ENCODE measurements at places on chromosomes 6 and 20.

DNA sequence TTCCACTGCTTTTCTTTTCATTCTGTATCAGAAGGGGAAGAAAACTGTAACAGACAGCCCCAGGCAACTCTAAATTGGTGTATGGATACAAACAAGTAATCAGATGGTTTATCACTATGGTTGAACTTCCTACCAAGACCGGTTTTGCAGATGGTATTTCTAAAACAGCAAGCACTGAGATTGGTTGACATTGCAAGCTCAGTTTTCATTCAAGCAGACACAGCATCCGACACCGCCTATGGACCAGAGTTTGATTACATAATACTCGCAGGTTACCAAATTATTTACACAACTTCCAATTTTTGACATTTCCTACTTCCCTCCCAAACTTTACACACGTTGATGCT, 209.9 kb downstream of the ALDH8A1 start:
- DNase-seq, result no peak

- no peak for DNase-seq
Observed at GRCh38 chr6:33120001-33120400, 44.2 kb downstream of the HLA-DPB1 start.

GRCh38 chr6:39790772-39791171, 1.4 kb upstream of the DAAM2 start:
- no peak for DNase-seq

DNA sequence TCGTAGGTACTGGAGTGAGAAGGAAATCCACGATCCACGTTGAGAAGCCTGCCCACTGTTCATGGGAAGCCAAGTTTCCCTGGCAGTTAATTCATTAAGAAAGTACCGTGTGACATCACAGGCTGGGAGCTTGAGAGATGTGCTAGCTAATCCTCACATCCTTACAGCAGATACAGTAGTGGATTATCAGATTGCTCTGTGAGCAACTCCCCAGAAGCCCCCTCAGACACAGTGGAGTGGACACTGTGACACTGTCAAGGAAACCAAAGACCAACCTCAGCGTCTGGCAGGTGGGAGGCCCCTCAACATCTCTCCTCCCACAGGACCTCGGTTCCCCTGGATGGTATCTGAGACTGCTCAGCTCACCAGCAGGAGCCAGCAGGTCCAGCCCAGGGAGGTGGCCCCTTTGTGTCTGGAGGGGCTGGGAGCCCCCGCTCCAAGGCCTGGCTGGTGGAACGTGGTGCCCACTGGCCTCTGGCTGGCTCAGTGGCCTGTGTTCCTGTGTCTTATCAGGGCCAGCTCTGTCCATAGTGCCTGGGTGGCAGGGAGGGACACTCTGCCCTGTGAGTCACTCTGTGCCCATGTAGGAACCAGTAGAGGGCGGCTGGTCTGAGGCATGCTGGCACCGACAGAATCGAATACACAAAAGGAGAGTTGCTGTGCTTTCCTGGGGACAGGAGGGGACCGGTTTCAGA, 7.2 kb downstream of the PYGB start:
- no peak for DNase-seq

DNA sequence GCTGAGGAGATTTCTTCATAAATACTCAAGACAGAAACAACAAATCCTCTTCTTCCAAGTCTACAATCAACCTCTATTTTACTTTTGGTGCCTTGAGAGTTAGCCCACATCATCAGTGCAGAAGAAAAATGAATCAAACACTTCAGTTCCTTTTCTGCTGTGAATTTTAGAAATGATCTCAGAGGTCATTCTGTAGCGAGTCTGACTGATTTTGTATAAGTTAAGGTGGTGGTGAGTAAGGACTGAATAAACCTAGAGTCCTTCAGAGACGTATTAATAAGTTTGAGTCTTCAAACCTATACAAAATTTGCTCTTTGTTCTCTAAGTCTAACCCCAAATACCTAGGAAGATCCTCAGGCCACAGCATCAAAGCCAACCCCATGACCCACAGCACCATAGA, 33.1 kb upstream of the NT5E start:
- DNase-seq, result no peak

DNA sequence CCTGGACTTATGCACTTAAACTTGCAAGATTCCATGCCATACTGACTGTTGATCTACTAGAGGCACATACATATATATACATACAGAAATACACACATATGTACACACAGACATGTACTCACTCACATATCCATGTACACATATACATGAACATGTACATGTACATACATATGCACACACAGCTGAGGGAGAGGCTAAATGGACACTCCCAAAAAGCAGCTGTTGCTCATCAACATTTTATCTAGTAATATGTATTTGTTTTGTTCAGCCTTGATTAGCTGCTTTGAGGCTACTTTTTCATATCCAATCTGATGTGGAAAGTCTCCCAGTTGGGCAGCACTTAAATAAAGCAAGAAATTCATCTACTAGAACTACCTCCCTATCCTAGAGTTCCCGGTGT, 33.7 kb upstream of the FBXL4 start:
- DNase-seq, result no peak

GRCh38 chr20:51807720-51808250, 5.5 kb upstream of the SALL4 start:
- no peak for DNase-seq

GRCh38 chr6:146551545-146551944, 7.9 kb downstream of the RAB32 start:
- DNase-seq, result no peak

DNA sequence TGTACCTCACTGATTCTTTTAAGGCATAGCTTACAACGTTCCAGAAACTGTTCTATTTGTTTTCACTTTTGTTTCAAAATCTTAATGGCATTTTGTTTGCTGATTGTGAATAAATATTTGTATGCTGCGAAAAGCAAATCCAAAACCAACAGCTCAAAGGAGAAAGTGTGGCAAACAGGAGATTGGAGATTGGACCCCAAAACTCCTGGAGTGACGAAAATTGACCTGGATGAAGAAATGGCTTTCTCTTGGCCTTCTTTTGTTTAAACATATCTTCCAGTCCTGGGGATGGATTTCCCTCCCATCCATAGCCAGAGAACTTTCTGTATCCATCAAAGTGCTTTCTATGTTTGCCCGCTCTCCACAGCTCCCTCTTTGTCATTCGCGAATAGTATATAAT, 2.8 kb upstream of the CTCFL start:
- no peak for DNase-seq

- no peak for DNase-seq
Observed at GRCh38 chr6:28747083-28747630, 176.6 kb downstream of the TRIM27 start.

DNA sequence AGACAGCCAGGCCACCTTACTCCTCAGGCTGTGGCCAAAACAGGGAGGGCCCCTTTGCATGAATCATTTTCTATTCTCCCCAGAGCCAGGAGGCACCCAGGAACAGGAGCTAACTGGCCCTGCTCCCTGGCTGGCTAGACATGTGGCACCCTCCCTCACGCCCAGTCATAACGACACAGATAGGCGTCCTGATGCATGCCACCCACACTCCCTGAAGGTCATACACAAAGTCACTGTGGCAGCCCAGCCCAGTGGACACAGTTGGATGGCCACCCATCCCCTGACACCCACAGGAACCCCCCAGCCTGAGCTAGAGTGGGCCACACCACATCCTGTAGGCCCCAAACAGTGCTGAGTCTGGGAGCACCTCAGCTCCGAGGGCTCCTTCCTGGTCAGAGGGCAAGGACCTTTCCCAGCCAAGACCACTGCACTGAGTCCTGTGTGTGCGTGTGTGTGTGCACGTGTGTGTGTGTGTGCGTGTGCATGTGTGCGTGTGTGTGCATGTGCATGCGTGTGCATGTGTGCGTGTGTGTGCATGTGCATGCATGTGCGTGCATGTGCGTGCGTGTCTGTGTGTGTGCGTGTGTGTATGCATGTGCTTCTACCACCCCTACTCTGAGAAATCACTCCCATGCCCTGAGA, 21.6 kb downstream of the TFEB start:
- DNase-seq, result no peak

DNA sequence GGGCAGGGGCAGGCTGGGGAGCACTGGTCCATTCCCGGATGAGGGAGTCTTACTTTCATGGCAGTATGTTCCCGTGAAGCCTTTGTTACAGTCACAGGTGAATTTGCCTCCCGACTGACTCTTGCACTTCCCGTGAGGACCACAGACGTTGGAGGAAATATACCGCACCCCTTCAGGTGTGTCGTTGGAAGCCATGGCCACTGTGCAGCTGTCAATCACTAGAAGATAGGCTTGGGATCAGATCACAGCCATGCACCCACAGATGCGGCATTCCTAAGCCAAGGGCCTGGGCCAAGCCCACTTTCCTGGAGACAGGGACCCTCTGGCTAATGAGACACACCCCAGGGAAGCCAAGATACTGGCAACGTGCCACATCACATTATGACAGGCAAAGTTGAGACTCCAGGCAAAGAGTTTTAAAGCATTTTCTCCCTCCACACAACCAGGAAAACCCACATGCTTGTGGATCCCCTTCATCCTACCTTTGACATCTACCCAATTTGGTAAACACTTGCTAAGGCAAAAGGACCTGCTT, 26.8 kb downstream of the JAG1 start:
- DNase-seq, result no peak

DNA sequence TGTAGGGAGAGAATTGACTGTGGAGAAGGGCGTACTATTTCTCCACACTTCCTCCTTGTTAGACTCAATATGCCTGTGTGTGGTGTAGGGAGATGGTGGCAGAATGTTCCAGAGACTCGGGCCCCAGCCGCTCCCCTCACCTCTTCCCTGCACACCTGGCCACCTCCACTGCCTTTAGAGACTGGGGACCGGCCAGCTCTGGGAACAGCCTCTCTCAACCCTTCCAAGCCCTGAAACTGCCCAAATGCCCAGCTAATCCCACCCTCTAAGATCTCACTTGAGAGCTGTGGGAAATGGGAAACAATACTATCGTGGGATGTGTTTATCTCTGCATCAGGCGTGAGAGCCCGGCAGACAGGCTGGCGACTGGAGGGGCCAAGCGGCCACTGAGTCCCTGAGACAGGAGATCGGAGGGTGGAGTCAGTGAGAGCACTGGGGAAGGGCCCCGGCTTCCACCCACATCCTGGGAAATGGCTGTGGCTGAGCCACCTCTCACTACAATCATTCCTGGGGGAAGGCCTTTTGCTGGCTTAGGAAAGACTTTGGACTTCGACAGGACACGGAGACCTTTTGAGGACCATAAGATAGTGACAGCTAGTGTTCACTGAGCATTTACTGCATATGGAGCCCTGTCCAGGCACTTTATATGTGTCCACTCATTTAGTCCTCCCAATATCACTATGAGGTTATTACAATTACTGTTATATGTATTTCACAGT, 31.0 kb upstream of the MRPS18A start:
- no peak for DNase-seq

- DNase-seq, result no peak
Observed at GRCh38 chr6:48869595-48869994, 593.5 kb downstream of the MMUT start.

- DNase-seq, result no peak
Observed at GRCh38 chr6:41692080-41692675, 43.2 kb downstream of the TFEB start.

DNA sequence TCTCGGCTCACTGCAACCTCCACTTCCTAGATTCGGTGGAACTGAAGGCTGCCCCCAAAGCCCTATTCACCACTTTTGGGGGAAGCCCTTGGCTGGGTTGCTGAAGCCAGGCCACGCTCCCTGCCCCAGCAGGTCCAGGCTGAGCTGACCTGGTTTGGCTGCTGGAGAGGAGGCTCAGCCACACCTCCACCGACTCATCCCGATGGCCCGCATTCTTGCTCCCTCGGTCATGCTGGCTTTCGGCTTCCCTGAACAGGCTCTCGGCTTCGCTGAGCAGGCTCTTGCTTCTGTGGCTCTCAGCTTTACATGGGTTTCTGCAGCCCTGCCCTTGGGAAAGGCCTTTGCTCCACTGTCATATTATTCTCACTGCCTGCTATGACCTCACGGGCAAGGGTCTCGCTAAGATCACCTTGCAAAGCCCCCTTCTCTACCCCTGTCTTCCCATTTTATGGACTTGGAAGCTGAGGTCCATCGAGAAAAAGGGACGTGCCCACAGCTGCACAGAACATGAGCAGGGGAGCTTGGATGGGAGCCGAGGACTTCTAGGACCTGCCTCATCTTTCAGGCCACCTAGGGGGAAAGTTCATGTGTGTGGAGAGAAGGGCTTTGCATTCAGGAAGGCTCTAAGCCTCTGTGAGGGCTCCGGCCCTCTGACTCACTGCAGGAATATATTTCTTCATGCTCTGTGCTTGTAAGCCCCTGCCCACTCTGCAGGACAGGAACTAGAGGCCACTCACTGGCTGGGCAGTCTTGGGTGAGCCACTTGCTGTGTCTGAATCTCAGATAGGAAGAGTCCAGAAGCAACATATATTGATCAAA, 15.6 kb downstream of the ARHGAP40 start:
- no peak for DNase-seq

DNA sequence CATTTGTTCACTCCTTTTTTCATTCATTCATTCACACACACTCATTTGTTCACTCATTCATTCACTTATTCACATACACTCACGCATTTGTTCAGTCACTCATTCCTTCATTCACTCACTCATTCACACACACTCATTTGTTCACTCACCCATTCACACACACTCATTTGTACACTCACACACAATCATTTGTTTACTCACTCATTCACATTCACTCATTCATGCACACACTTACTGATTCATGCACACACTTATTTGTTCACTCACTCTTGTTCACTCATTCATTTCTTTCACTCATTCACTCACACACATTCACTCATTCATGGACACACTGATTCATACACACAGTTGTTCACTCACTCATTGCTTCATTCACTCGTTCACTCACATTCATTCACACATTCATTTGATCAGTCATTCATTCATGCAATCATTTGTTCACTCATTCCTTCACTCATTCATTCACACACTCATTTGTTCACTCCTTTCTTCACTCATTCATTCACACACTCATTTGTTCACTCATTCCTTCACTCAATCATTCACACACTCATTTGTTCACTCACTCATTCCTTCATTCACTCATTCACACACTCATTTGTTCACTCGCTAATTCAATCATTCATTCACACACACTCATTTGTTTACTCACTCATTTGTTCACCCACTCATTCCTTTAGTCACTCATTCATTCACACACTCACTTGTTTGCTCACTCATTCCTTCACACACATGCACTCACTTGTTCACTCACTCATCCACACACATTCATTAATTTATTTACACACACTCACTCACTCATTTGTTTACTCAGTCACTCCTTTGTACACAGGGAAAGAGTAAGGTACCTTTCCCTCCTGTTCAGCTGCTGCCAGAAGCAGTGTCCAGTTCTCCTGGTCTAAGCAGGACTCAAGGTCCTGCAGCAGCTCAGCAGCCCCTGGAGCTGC, 50.7 kb upstream of the BHLHE23 start:
- DNase-seq, result no peak

DNA sequence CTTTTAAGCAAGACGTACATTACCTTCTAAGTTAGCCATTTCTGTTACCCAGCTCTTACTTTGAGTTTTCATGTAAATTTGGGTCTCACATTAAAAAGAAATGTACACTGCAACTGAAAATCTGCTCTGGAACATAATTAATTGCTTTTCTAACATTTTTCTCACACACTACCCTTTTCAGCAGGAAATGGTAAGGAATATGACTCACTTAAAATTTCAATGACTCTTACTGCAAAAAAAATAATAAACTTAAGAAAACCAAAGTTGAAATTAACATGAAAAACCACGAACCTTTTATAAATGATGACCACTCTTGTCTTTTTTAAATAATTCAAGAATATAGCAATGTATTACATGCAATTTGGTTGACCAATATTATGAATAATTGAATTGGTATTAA, 1.3 kb downstream of the CGA start:
- DNase-seq, result no peak
